ENCODE measurements at places on chromosomes 11 and 22.

- DNase-seq: peak; percentile 22
Observed at GRCh38 chr11:119782739-119783072, 53.7 kb upstream of the NECTIN1 start.

GRCh38 chr11:69439651-69440464, 41.6 kb upstream of the LINC01488 start:
- DNase-seq: no peak

DNA sequence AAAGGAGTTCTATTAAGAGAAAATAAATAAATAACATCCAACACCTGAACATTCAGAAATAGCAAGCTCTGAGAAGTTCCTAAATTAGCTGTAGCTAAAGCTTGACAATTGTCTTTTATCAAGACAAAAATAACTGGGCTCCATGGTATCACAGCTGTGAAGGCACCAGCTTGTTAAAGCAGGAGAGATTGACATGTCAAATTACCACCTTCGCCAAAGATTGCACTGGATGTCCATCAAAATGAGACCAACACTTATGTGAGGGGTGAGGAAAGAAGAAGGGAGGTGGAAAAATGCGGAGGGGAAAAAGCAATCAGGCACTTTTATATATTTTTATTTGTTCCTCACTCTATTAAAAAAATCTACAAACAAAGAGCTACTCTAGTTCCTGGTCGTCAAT, 1827.5 kb upstream of the RAG2 start:
- no peak for DNase-seq

- no peak for DNase-seq
Observed at GRCh38 chr22:37464181-37464580, 22.0 kb downstream of the MFNG start.

DNA sequence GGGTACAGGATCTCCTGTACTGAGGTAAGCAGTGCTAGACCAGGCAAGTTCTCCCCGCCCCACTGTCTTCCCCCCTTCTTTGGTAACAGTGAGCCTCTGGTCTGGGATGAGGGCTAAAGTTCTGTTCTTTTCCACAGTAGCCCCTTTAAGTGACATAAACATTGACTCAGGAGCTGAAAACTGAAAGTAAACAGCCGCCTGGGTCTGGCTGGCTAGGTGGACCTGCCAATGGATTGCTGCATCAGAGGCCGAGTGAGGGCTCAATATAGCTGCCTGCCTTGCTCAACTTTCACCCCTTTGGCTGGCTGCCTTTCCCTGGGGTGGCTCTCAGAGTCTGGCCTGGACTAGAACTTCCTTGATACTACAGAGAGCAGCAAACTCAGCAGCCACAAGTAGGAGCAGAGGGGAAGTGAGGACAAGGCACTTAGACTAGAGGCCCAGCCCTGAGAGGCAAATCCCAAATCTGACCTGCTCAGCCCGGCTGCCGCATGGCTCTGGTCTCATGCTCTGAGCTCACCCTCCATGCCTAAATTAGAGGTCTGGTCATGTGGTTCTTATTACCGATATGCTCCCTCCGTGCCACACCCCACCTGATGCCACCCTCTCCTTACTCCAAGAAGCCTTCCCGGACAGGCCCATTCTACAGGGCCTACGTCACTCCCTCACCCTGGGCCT, 9.6 kb upstream of the UCP3 start:
- peak; percentile 76 for DNase-seq

GRCh38 chr11:126585774-126586491, 230.4 kb downstream of the ST3GAL4 start:
- DNase-seq: peak; percentile 92
